Chondrocyte (in vitro differentiated cells): ENCODE measurements at places on chromosomes 12 and 14. TPM values are rescaled to one million over a fixed set of nuclear protein-coding genes. Genes with fewer than 3 reads are reported as not detected.

Gene KRT74
- total RNA-seq, result not detected in 3 replicates

Gene CKAP4
- total RNA-seq, result 329 to 348 TPM (median 333 TPM) in 3 replicates

Gene TMEM119
- total RNA-seq, result 46.7 to 122 TPM (median 48.3 TPM) in 3 replicates

DNA sequence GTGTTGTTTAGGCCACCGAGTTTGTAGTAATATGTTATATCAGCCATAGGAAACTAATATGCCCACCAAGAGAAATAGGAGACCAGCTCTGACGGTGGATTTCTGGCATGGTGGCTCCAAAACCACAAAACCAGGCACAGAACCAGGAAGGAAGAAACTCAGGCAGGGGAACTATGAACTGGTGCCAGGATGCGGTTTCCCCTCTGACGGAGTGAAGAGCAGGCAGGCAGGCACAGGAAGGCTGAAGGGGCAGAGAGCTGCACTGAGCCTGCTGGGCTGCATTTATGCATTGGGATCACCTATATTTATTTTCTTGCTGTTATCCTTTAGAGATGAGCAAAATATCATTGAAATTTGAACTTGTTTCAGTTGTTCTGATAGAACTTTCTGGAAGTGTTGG, 479.4 kb downstream of the VRK1 start:
- peaks cover 4% of the 10 kb centered on the region for H3K4me1 ChIP-seq
- DNase-seq, result no peak
- no peaks in the 10 kb centered on the region for H3K36me3 ChIP-seq
- peaks cover 9% of the 10 kb centered on the region for H3K27me3 ChIP-seq
- no peak overlapping the region for H3K27ac ChIP-seq

DNA sequence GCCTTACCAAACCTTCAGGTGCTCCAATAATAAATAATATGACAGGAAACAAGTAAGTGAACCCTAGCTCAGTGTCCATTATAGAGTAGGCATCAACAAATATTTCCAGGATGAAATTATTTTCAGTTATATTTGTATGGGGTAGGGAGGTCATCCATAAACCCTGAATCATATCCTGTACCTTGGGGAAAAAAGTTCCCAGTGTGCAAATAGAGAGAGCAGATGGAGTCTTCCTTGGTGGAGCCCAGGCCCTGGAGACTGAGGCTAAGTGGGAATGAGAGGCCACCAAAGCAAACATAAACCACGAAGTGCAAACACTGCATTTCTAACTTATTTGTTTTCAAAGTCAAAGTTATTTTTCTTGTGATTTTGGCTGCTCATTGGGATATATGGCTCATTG, 8.5 kb upstream of the ERP27 start:
- peaks cover 8% of the 10 kb centered on the region for H3K36me3 ChIP-seq
- no peak for DNase-seq
- no peak overlapping the region for H3K4me3 ChIP-seq
- no peaks in the 10 kb centered on the region for H3K27me3 ChIP-seq
- H3K4me1 ChIP-seq, result peaks cover 65% of the 10 kb centered on the region
- H3K27ac ChIP-seq, result peak overlapping the region; percentile 42

DNA sequence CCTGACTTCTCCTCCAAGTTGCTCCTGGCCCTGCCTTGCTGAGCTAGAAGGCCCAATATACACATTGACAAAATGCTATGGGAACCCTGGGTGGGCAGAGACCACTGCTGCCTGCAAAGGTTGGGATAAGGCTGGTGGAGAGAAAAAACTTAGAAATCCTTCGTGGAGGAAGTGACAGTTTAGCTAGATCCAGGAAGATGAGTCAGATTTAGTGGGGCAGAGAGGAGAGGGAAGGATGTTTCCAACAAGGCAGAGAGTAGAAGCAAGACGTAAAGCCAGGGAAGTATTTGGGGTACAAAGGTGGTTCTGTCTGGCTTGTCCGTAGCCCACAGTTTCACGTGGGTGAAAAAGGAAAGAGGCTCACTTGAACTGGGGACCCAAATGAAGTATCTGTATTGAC, 69.0 kb upstream of the CLMN start:
- H3K27ac ChIP-seq, result peak overlapping the region; percentile 71
- no peaks in the 10 kb centered on the region for H3K27me3 ChIP-seq
- DNase-seq, result no peak
- no peak overlapping the region for H3K4me3 ChIP-seq
- peaks cover 21% of the 10 kb centered on the region for H3K4me1 ChIP-seq

DNA sequence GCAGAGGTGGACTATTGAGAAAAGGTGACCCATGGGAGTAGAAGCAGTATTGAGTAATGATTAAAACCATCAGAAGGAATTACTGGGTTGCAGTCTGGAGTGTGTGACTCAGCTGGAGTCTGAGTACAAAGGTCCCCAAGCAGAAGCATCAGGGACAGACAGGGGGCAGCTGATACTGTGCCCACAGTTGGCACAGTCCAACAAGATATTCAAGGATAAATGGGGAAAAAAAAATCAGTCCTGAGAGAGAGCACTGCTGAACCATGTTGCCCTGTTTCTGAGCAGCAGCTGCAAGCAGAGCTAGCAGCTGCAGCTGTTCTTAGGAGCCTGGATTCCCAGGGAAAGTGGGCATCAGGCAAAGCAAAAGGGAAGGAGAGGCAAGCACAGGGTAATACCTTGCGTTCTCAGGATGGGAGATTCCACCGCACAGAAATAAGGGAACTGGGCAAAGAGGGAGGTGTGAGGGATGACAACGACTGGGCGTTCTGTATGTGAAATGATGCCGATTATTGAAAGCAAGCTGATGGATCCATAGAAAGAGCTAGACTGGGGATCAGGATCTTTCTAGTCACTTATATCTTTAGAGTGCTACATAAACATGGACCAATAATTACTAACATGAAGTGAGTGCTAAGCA, 17.7 kb downstream of the NEUROD4 start:
- peaks cover 27% of the 10 kb centered on the region for H3K27me3 ChIP-seq
- no peak overlapping the region for H3K27ac ChIP-seq
- no peak overlapping the region for H3K4me3 ChIP-seq
- no peaks in the 10 kb centered on the region for H3K4me1 ChIP-seq
- H3K36me3 ChIP-seq, result no peaks in the 10 kb centered on the region

GRCh38 chr14:104149617-104150135, 11.3 kb downstream of the KIF26A start:
- no peak overlapping the region for H3K27ac ChIP-seq
- H3K4me3 ChIP-seq, result no peak overlapping the region
- no peaks in the 10 kb centered on the region for H3K36me3 ChIP-seq
- H3K4me1 ChIP-seq, result peaks cover 7% of the 10 kb centered on the region
- peaks cover 2% of the 10 kb centered on the region for H3K27me3 ChIP-seq

GRCh38 chr12:117005417-117006046, 93.7 kb downstream of the TESC start:
- no peak overlapping the region for H3K27ac ChIP-seq
- H3K27me3 ChIP-seq, result no peaks in the 10 kb centered on the region
- DNase-seq, result no peak
- H3K4me3 ChIP-seq, result no peak overlapping the region
- H3K36me3 ChIP-seq, result peaks cover 28% of the 10 kb centered on the region

- no peaks in the 10 kb centered on the region for H3K27me3 ChIP-seq
- H3K27ac ChIP-seq, result no peak overlapping the region
- DNase-seq, result no peak
- H3K36me3 ChIP-seq, result peaks cover 2% of the 10 kb centered on the region
- no peak overlapping the region for H3K4me3 ChIP-seq
- H3K4me1 ChIP-seq, result peaks cover 15% of the 10 kb centered on the region
These were observed 50.0 kb downstream of the KDM2B start for GRCh38 chr12:121530600-121531355.

DNA sequence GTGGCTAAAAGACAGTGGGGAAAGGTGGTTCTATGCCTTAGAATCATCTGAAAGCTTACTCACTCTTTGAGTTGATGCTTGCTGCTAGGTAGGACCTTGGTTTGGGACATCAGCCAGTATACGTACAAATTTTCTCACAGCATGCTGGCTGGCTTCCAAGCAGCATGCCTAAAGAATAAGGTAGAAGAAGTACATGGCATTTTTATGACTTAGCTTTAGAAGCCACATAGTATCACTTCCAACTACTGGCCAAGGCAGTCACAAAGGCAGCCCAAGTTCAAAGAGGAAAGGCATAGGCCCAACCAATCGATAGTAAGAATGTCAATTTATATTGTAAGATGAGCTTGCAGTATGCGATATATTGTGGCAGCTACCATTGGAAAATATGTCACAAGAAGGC, 284.2 kb upstream of the CAND1 start:
- no peaks in the 10 kb centered on the region for H3K36me3 ChIP-seq
- no peak overlapping the region for H3K27ac ChIP-seq
- no peak overlapping the region for H3K4me3 ChIP-seq
- H3K27me3 ChIP-seq, result no peaks in the 10 kb centered on the region
- no peak for DNase-seq

Gene C12orf60
- 0.82 to 1.0 TPM (median 0.92 TPM) in 3 replicates for total RNA-seq

Gene CRIP2
- 166 to 264 TPM (median 247 TPM) in 3 replicates for total RNA-seq

DNA sequence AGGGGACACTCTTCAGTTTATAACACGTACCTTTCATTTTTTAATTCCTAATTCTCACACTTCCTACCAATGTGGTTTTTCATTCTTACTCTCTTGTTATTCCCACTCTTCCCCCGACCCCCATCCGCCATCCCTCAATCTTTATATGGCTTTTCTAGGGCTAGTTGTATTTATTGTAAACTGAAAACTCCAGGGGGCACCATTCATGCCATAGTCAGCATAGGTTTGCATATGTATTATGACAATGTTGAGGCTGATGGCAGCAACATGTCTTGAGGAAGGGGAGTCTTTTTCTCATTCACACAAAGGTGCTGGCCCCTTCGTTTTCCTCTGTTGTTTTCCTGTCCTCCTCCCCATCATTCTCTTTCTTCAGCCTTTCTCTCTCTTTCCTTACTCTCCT, 27.7 kb upstream of the LTA4H start:
- H3K27me3 ChIP-seq, result no peaks in the 10 kb centered on the region
- H3K4me3 ChIP-seq, result no peak overlapping the region
- H3K27ac ChIP-seq, result no peak overlapping the region
- H3K36me3 ChIP-seq, result no peaks in the 10 kb centered on the region

Gene PPM1H
- 34.3 to 55.9 TPM (median 44.8 TPM) in 3 replicates for total RNA-seq

GRCh38 chr12:54595471-54595870, 7.0 kb upstream of the PPP1R1A start:
- H3K27ac ChIP-seq, result no peak overlapping the region
- no peaks in the 10 kb centered on the region for H3K36me3 ChIP-seq
- no peak overlapping the region for H3K4me3 ChIP-seq
- H3K27me3 ChIP-seq, result peaks cover 63% of the 10 kb centered on the region
- H3K4me1 ChIP-seq, result peaks cover 3% of the 10 kb centered on the region
- no peak for DNase-seq

GRCh38 chr14:22084393-22085281, 411.0 kb upstream of the OR4E1 start:
- H3K4me3 ChIP-seq, result no peak overlapping the region
- no peaks in the 10 kb centered on the region for H3K4me1 ChIP-seq
- no peak overlapping the region for H3K27ac ChIP-seq
- peaks cover 24% of the 10 kb centered on the region for H3K27me3 ChIP-seq
- DNase-seq, result no peak

GRCh38 chr14:104800015-104800770, 708 bp upstream of the ZBTB42 start:
- H3K4me1 ChIP-seq, result peaks cover 33% of the 10 kb centered on the region
- H3K36me3 ChIP-seq, result no peaks in the 10 kb centered on the region
- no peak for DNase-seq
- no peaks in the 10 kb centered on the region for H3K27me3 ChIP-seq
- H3K27ac ChIP-seq, result no peak overlapping the region

GRCh38 chr12:112868459-112869041, 38.2 kb upstream of the OAS1 start:
- H3K4me3 ChIP-seq, result no peak overlapping the region
- H3K27me3 ChIP-seq, result peaks cover 30% of the 10 kb centered on the region
- no peaks in the 10 kb centered on the region for H3K4me1 ChIP-seq
- H3K36me3 ChIP-seq, result no peaks in the 10 kb centered on the region

- H3K36me3 ChIP-seq, result peaks cover 5% of the 10 kb centered on the region
- H3K27ac ChIP-seq, result no peak overlapping the region
- peaks cover 4% of the 10 kb centered on the region for H3K4me1 ChIP-seq
- no peak overlapping the region for H3K4me3 ChIP-seq
These were observed 143.5 kb downstream of the SSPN start for GRCh38 chr12:26338586-26339572.

- H3K4me1 ChIP-seq, result no peaks in the 10 kb centered on the region
- H3K36me3 ChIP-seq, result no peaks in the 10 kb centered on the region
- H3K27me3 ChIP-seq, result no peaks in the 10 kb centered on the region
- DNase-seq, result peak; percentile 93
These were observed 6.8 kb downstream of the TEDC1 start for GRCh38 chr14:105497671-105498429.

DNA sequence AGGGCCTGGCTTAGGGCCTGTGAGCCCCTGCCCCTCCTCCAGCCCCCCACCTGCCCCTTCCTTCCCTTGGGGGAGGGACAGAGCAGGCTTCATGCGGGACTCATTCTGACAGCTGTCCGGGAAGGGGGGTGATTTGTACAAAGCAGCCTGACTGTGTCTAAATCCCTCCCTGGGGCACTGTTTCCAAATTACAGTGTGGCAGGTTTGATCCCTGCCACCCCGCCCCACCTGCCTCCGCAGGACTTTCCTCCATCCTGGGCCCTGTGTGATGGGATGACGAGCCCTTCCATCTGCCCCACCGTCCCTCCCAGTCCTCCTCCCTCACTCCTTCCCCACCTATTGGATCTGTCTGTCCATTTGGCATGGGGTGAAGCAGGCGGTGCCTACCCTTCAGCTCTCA, 363.9 kb downstream of the BCL11B start:
- no peaks in the 10 kb centered on the region for H3K36me3 ChIP-seq
- peaks cover 5% of the 10 kb centered on the region for H3K27me3 ChIP-seq
- no peak for DNase-seq

DNA sequence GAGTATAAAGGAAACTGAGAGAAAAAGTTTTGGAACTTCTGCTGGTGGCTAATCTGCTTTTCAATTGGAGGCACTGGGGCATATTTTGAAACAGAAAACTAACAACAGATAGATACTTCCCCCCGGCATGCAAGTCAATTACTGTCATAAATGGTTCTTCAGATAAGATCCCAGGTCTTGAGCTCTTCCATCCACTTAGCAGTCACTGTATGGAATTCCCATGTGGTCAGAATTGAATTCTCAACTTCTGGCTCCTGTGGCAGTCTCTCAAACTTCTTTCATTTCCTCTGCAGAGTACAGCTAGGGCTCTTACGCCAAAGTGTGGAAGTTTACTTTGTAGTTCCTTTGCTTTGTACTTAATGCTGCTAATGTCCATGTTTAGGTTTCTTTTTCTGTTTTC, 452.2 kb downstream of the IPO8 start:
- DNase-seq, result no peak
- no peaks in the 10 kb centered on the region for H3K36me3 ChIP-seq

DNA sequence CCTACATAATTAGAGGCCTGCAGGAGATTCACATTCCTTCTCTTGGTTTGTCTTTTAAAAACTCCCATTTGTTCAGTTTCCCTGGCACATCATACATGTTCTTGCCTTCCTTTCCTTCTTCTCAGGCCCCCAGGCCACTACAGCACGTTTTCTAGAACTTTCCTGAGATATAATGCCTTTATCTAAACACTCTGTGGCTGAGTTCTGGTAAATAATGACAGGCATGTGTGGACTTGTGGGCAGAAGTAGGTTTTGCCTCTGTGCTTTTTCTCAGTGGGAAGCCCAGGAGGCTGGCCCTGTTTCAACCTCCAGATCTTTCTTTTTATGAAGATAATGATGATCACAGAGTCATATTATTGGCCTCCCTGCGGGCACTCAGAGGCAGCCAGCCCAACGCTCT, 117.2 kb downstream of the TMX1 start:
- no peaks in the 10 kb centered on the region for H3K36me3 ChIP-seq
- no peak overlapping the region for H3K4me3 ChIP-seq
- peak overlapping the region; percentile 69 for H3K27ac ChIP-seq
